ENCODE measurements at places on chromosomes 4 and X.

- no peak for DNase-seq
These were observed 44.8 kb downstream of the GRIA2 start for GRCh38 chr4:157265281-157265680.

DNA sequence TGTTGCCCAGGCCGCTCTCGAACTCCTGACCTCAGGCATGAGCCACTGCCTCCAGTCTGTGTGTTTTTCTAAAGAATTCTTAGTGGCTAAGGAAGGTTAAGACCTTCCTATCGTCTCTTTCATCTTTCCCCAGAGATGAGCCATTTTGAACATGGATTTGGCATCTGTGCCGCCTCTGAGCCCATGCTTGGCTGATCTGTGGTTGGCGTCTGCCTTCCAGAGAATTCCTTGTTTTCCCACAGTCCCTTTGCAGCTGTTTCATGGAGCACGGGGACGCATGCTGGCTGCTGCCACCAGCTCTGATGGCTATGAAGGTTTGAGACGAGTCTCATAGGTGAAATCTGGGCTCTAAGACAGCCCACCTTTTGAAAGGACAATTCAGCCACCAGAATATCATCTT lies 60.4 kb downstream of the SHROOM2 start:
- DNase-seq: no peak

DNA sequence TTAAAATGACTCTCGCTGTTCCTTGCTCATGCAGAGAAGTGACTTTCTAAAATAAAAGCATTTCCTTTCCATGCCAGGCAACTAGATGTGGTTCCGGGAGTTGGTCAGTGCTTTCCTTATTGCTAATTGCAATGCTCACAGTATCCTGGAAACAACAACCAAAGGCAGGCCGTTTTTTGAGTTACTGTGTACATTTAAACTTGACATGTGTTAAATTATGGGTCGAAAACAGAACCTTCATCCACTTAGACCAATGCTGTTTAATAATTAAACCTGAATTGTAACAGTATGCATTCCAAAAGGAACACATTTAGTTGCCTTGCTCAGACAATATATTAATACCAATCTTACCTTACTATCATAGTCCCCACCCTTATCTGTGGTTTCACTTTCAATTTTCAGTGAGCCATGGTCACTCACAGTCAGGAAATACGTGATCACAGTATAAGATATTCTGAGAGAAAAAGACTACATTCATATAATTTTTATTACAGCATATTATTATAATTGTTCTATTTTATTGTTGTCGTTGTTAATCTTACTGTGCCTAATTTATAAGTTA lies 102.6 kb downstream of the HS6ST2 start:
- no peak for DNase-seq

DNA sequence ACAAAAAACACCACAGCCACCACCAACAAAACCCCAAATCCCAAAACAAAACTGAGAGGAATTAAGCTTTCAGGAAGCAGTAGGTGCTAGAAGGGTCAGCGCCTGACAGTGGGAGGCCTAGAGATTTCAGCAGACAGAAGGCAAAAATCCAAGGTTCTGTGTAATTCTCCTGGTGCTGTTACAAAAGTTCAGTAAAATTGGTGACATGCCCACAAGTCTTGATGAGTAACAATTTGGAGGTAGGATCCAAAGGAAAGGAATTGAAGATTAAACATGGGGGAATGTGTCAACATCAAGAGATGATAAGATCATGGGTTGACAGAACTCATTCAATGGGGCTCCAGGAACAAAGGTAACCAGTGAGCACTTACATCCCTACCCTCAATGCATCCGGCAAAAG lies 653.8 kb upstream of the CPEB2 start:
- DNase-seq: no peak

DNA sequence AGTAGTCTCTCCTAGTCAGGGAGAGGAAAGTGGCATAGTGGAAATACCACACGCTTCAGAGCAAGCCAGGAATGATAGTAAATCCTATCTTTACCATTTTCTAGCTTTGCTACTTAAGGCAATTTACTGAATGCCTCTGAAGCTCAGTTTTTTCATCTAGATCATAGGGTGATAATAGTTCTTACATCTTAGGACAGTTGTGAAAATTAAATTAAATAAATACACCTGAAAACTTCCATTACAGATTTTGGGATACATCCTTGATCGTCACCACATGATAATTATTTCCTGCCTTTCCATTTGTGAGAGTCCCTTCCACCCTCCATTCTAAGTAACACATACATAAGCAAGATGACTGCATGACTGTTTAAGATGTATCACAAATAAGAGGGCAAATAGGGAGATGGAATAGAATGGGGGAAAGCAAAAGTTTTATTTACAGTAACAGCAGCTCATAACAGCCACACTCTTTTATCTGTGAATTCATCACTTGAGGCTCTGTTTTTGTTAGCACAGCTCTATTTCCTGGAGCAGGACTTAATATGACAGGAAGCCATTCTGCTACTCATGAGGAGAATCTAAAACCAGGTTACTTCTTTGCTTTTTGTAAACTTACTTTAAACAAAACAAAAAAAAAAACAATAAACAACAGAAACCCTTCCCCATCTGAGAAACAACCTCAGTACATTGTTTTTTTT lies 13.4 kb downstream of the P2RY10 start:
- DNase-seq: no peak

All from stimulated activated CD8-positive, alpha-beta memory T cell treated with anti-CD3 and anti-CD28 coated beads, Interleukin-7, amount 100 ng/mL, for 4 hours (primary cell).